ENCODE measurements at places on chromosomes 5 and 9.

- DNase-seq, result no peak
These were observed 34.4 kb upstream of the EGFL7 start for GRCh38 chr9:136628268-136628667.

DNA sequence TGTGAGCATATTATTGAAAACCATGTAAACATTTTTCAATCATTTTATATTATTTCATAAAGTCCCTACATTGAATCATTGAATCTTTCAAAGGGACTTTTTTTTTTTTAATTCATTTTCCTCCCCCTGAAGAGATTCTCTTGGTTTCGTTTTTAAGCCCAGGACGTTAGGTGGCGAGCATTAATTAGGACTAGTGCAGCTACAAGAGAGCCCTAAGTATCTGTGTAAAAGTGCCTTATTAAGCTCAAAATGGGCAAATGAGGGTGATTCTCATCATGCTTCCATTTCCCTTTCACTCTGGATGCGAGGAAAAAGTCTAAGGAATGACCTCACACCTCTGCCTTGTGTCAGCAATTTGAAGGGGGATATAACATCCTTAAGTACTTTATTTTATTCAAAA lies 517.9 kb upstream of the ITGA1 start:
- no peak for DNase-seq

DNA sequence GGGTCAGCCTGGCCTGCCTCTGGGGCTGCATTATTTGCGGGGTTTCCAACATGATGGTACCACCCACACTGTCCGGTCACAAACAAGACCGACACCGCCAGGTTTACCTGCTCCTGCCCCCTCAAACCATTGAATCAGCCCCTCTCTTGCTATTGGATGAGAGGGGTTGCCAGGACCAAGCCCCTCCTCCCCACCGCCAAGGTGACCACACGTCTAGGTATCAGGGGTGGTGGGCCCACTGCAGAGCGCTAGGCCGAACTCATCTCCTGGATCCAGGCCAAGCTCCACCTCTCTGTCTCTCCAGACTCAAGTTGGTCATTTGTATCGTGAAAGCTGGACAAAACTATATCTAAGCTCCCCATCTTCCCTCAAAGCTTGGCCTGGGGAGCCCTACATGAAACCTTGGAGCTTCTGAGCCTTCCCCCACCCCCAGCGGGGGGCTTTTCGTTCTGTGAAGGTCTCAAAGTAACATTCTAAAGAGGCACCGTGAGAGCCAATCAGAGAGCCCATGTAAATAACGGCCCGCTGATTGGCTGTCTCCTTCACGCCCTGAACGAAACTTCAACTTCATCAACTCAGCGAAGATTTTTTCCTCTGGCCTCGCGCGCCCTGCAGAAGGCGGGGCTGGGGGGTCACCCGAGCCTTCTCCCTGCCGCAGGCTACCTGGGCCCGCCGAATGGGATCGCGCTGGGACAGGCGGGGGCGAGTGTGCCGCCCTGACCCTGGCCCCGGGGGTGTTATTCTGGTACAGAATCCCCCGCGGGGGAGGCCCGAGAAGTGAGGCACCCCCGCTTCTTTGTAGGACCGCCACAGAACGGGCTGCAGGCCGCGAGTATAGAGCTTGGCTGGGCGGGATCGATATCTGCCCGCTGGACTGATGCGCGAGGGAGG lies 49.6 kb upstream of the PSD2 start:
- DNase-seq, result peak; percentile 36

GRCh38 chr5:74503-75109 lies 17.4 kb upstream of the PLEKHG4B start:
- DNase-seq, result no peak

GRCh38 chr5:94102849-94103248 lies 361.4 kb upstream of the POU5F2 start:
- no peak for DNase-seq

- no peak for DNase-seq
These were observed 674 bp downstream of the TSPAN17 start for GRCh38 chr5:176647843-176648473.

- no peak for DNase-seq
These were observed 295.6 kb downstream of the NR2F1-AS1 start for GRCh38 chr5:93285461-93285860.

- DNase-seq, result no peak
These were observed 16.7 kb downstream of the PCDH12 start for GRCh38 chr5:141941307-141941706.

DNA sequence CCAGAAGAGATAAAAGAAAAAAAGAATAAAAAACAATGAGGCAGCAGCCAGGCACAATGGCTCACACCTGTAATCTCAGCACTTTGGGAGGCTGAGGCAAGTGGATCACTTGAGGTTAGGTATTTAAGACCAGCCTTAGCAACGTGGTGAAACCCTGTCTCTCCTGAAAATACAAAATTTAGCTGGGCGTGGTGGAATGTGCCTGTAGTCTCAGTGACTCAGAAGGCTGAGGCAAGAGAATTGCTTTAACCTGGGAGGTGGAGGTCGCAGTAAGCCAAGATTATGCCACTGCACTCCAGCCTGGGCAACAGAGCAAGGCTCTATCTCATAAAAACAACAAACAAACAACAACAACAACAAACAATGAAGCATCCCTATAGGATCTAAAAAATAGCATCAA lies 121.5 kb downstream of the HMHB1 start:
- no peak for DNase-seq

DNA sequence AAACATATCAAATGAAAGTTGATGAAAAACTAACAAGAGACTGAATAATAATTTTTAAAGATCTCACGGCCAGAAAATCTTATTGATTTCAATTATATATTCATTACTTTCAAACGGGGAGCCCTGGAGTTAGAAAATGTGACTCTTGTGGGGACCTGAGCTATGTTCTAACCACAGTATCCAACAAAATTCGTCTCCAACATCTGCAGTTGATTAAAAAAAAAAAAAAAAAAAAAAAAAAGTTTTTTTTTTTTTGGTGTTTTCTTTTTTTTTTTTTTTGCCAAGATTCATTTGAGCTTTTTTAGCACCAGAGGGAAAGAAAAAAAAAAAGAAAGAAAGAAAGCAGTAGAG lies 144.3 kb upstream of the PIK3R1 start:
- DNase-seq, result no peak

DNA sequence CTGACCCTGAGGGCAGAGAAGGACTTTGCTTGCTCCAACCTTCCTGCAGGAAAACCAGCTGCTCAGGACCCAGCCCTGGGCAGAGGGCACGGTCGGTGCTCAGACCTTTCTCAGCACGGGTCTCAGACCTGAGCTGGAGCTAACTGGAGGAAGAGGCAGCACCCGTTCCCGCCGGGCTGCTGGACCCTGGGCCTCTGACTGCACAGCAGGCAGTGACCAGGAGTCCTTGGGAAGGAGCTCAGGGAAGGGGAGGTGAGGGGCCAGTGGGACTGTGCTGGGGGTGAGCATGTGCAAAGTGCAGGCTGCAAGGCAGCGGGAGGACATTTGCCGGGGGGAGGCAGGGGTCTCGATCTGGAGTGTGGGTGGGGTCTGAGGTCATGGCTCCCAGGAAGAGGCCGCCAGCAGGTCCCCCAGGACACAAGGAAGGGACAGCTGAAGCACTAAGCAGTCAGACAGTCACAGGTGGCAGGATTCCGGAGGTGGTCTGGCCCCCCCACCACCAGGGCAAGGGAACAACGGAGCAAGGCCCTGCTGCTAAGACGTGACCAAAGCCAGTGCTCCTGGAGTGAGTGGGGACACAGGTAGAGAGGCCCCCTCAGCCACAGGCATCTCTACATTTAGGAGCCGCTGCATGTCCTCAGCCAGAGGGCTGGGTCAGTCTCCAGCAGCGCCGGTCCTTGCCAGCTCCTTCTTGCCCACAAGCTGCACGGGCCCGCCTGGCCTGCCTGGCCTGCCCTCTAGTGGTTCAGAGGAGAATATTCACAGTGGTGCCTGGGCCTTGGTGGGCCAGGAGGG lies 4.8 kb upstream of the DPM2 start:
- peak; percentile 46 for DNase-seq

- DNase-seq, result no peak
These were observed 247.1 kb downstream of the NFIB start for GRCh38 chr9:14066831-14067230.

DNA sequence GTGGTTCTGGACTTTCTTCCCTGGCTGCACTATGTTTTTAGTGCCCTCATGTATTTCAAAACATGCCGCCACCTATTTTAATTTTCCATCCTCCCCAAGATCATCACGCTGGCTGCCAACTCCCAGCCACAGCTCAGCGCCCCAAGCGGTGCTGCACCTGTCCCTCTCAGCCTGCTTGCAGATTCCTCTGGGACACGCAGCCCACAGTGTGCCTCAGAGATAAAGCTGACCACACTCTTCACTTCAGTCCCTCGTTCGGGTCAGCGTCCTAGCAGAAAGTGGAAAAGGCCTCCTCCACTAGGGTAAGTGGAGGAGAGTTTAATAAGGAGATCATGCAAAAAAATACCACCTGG lies 56.2 kb upstream of the CKS2 start:
- no peak for DNase-seq

DNA sequence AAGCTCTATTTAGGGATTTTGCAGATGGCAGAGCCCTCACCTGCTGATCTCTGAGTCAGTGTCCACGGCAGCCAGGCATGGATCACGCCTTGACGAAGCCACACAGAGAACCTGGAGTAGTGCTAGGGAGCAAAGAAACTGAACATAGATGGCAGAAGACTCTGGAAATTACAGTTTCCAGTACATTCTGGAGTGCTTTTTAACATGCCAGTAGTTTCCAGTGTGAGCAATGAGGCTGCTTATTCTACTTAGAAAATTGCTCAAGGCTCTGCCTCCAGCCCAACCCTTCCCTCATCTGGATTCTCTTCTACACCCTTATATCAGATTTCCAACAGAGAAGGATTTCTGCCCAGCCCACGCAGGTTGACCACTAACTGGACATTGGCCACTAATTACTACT lies 203.3 kb downstream of the ADAMTS12 start:
- DNase-seq, result no peak

- DNase-seq, result peak; percentile 35
These were observed 29.3 kb downstream of the CDHR2 start for GRCh38 chr5:176578391-176578808.

- DNase-seq, result no peak
These were observed 210.5 kb downstream of the KDM4C start for GRCh38 chr9:6968271-6968670.

DNA sequence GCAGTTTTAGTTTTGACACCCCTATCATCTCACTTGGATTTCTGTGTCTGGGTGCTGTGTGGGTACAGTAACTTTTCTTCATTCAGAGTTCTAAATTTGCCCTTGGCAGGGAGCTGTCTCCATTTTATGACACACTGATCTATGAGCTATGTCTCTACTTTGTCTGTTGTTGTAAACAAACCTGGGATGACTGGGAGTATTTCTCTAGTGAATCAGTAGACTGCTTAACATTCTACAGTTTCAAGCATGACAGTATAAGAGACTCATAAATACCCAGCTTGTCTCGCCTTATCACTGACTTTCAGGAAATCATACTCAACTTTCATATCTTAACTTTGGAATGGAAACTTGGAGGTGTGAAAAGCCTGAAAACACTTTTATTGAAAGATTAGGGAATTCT lies 212.1 kb upstream of the NUDT12 start:
- DNase-seq, result no peak

DNA sequence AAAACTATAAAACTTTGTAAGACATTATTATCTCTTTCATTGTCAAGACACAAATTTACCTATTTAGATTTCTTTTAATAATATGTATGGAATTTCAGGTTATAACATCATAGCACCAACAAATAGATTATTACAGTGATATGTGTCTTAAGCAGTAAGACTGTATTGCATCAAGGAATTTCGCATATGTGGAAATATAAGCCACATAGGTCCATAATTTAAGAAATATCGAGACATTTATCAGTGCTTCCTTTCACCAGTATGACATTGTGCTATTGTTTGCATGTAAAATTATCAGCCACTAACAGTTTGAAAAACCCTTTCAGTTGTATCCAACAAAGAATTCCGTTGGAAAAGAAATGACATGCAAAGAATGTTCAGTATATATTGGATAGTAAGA lies 186.7 kb upstream of the RASA1 start:
- no peak for DNase-seq

DNA sequence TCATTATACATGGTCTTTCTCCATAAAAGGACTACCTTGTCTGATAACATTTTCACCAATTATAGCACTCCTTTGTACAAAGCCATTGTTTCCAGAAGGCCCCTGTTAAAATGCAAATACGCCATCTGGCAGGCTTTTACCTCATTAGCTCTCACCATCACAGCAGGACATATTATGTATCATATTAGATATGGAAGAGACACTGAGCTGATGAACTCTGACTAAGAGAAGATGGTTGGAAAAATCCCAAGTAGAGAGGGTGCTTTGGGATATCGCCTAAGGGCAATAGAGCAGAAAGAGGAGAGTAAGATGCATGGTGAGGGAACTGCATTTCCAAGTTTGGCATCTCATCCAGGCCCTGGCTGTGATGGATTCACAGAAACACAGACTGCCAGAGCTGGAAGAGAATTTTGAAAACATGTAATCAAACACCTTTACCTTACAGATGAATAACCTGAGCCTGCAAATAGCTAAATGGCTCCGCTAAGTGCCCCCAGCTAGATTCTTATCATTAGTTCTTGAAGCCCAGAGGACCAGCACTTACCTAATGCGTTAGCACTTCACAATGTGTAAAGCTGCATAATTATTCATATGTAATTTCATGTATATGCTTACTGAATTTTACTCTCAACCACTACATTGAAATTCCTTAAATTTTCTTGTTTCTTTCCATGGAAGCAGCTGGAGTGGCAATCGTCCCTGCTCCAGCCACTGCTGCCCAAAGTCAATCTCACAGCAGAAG lies 393.6 kb upstream of the IZUMO3 start:
- DNase-seq, result no peak

DNA sequence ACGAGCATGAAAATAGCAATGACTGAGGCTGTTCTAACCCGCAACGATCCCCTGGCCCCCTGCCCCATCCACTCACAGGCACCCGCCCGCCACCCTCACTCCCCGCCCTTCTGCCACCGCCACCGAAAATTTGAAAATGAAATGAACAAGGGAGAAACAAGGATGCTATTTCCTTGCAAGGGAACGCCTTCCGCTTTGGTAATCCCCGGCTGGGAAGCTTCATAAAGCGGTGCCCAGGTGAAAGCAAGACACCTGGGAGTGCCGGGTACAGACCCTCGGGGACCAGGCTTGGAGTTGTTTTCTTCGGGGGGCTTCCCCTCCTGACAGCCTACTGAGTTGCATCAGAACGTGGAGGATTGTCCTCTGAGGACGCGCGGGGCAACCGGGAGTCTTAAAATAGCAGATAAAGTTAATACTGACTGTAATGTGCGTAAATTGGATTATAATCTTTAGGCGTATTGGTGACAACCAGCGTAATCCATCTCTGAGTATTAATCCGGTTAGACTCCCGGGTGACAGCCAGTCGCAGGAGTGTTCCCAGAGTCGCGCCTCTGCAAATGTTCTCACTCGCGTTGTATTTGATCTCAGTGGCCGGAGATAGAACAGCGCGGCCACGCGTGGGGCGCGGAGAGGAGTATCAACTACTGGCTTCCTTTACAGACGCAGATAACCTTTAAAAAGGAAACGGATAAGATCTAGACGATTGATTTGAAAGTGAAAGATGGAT lies 885 bp upstream of the MLLT3 start:
- DNase-seq, result peak; percentile 70

DNA sequence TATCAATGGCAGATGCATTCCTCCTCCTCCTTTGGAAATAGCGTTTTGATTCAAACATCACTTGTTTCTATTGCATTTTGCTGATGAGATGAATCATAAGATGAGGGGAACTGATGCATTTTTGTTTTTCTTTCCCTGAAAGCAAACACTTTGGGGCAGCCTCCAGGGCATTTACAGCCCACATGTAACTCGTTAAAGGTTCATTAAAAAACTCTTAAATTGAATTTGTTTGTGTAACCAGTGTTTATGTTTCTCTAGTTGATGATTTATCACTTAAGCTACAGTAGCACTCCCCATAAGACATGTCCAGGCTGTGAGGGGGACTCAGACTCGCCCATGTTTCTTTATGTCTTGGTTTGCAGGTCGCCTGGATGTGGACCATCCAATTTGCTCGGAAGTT lies 246.1 kb upstream of the ANKH start:
- no peak for DNase-seq

Data from stimulated activated naive CD4-positive, alpha-beta T cell (primary cell).